ENCODE measurements at places on chromosomes 11 and 22.
A peak's percentile ranks its signal among the peaks of the same experiment; 100 is the strongest.

GRCh38 chr22:27731621-27732020 lies 69.9 kb downstream of the MN1 start:
- DNase-seq = no peak

GRCh38 chr11:124861670-124862069 lies 3.6 kb upstream of the ROBO3 start:
- no peak for DNase-seq

DNA sequence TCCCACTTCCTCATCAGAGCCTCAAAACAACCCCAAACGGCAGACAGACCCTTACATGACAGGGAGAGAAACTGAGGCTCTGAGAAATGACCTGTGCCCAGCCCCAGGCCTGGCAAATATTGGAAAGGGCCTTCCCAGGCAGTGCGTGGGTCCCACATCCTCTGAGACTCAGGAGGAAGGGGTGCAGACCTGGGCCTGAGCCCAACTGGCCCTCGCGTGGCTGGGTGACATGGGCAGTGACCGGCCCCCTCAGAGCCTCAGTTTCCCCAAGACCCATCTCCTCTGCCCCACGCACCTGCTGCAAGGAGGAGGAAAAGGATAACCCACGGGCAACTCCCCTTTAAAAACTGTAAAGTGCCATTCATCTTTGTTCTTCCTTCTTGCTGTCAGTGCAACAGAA lies 35.6 kb downstream of the ELFN2 start:
- DNase-seq = no peak

DNA sequence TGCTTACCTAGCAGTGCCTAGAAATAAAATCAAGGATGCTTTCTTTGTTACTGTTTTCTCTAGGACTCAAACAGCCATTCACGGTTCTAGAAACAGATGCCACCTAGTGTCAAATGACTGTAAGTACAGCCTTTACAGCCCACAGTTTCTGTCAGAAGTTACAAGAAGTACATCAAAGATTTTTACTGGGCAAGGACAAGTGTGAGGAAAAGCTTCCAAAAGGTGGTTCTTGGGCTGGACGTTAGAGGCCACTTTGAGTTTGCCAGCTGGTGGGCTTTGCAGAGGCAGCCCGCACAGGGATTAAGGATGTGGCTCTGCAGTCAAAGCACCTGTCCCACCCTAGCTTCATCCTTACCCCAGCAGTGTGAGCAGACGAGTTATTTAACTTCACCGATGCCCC lies 6.9 kb downstream of the KMT5B start:
- DNase-seq = peak; percentile 75

GRCh38 chr22:46070215-46070802 lies 80.0 kb upstream of the PPARA start:
- DNase-seq = no peak

DNA sequence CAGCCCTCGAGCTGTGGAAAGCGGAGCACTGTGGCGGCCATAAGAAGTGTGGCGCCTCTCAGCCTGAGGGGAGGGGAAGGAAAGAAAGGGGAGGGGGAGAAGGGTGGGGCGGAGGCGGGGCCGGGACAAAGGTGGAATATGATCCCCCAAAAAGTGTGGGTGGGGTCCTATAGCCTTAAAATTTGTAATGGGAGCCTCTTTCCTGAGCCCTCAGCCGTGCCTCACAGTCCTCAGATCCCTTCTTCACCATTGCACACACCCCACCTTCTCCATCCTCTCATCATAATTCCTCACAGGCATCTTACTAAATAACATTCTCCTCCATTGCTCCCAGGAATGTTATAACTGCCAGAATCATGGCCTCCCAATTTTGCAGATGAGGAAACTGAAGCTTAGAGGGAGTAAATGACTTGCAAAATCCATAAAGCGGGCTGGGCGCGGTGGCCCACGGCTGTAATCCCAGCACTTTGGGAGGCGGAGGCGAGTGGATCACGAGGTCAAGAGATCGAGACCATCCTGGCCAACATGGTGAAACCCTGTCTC lies 600 bp upstream of the RAB6A start:
- no peak for DNase-seq

DNA sequence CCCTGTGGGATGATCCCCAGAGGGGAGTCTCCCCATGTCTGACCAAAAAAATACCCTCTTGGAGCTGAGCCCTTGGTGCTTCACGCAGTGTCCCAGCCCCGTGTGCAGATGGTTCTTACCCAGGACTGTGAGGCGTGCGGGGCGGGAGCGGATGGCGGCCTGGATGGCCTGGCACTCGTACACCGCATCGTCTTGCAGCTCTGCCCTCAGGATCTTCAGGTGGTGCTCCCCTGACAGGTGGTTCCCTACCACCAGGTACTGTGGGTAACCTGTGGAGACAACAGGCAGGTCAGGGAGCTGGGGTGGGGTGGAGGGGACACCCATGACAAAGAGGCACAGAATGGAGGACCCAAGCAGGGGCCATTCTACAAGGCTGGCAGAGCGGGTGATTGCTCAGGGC lies 165.7 kb downstream of the ST3GAL4 start:
- no peak for DNase-seq

DNA sequence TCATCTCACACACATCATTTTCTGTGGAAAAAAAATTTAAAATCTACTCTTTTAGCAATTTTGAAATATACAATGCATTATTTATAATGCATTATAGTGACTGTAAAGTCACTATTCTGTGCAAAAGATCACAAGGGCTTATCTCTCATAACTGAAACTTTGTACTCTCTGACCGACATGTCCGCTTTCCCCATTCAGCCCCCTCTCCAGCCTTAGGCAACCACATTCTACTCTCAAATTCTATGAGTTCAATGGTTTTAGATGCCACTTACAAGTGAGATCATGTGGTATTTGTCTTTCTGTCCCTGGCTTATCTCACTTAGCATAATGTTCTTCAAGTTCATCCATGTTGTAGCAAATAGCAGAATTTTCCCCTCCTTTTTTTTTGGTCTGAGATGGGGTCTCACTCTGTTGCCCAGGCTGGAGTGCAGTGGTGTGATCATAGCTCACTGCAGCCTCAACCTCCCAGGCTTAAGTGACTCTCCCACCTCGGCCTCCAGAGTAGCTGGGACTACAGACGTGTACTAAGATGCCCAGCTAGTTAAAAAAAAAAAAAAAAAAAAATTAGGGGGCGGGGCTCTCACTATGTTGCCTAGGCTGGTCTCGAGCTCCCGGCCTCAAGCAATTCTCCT lies 44.5 kb downstream of the SYN3 start:
- no peak for DNase-seq

- DNase-seq = no peak
Observed at GRCh38 chr11:30210357-30210756, 20.5 kb upstream of the FSHB start.

DNA sequence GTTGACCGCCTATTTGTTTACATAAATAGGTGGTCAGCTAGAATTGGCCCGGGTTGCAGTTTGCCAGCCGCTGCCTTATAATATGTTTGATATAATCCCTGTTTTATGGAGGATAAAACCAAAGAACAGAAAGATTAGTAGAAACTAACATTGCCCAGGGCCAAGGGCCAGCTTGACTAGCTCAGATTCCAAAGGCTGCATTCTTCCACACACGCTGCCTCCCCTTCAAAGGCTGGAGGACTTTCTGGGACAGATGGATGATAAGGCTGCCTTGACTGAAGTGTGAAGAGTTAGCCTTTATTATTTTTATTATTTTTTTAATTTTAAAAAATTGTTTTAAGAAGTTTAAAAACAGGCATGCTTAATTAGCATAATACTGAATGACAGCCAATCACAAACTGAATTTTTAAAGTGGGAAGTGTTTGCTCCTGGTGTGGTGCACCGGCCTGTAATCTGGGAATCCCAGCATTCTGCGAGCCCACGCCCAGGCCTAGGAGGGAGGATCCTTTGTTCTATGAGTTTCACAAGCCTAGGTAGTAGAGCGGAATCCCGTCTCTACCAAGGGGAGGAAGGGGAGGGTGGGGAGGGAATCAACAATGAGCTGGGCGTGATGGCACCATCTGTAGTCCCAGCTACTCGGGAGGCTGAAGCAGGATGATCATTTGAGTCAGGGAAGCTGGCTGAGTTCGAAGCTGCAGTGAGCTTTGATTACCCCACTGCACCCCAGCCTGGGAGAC lies 114.9 kb downstream of the NAV2 start:
- no peak for DNase-seq

GRCh38 chr11:109512249-109512648 lies 90.3 kb downstream of the C11orf87 start:
- DNase-seq = no peak

- peak; percentile 37 for DNase-seq
Observed at GRCh38 chr11:129374993-129375750, 476 bp upstream of the BARX2 start.

GRCh38 chr11:131478341-131478740 lies 107.9 kb downstream of the NTM start:
- DNase-seq = no peak

Measured in HuH-7.5 (cell line).